ENCODE measurements at places on chromosomes 5 and 9.

DNA sequence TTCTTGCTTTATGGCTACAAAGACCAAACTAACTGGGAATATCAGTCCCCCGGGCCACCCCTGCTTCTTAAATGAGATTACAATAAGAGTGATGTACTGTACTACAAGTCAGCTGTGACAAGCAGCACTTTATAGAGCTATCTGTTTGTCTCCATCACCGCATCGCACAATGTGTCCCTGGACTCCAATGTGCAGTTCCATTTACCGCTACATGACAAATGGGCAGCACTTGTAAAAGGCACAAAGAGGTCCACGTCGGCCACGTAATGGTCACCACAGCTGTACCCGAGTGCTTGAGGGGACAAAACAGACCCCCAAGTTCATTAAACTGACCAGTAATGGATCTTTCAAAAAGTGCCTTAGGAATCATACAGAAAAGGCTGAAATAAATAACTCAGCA lies 54.1 kb downstream of the PSMB7 start:
- no peak for DNase-seq

- DNase-seq: no peak
Measured at GRCh38 chr9:79012561-79012960, 559.2 kb upstream of the TLE4 start.

GRCh38 chr5:148532969-148533670 lies 121.2 kb downstream of the HTR4 start:
- no peak for DNase-seq

GRCh38 chr9:37436540-37436939 lies 14.0 kb downstream of the GRHPR start:
- DNase-seq: no peak

DNA sequence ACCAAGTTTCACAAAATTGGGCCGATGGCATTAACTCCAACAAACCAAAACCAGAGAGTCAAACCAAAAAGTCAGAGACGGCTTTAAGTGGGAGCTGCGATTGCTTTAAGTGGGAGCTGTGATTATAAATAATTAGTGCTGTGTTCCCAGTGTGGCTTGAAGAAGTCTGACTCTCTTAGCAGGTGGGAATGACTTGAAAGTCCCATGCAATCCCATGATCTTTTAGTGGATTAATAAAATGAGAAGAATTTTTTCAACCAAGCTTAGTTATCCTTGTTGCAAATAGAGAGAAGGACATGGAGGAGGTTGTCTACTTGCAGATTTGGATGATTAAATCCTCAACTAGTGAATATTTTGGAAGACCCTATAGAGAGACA lies 68.5 kb downstream of the MYO10 start:
- no peak for DNase-seq

GRCh38 chr5:30928956-30929355 lies 264.5 kb upstream of the CDH6 start:
- DNase-seq: no peak

GRCh38 chr5:53013857-53014256 lies 24.7 kb downstream of the ITGA2 start:
- no peak for DNase-seq

- DNase-seq: peak; percentile 74
Measured at GRCh38 chr9:119026120-119026519, 343.1 kb downstream of the BRINP1 start.

DNA sequence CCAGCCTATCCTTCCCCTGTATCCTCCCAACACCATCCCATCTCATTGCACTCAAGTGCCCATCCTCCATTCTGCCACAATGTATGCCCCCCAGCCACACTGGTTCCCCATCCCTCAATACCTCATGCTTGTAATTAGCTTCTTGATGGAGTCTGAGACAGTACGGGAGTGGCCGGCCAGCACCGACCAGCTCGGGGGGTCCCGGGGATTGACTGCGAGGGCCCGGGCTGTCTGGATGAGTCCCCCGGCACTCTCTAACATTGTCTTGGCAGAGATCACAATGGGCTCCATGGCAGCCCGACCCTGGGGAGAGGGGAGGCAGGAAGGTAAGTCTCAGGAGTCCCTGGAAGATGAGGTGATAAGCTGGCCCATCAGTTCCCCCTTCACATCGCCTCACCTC lies 17.2 kb upstream of the TPM2 start:
- DNase-seq: no peak

DNA sequence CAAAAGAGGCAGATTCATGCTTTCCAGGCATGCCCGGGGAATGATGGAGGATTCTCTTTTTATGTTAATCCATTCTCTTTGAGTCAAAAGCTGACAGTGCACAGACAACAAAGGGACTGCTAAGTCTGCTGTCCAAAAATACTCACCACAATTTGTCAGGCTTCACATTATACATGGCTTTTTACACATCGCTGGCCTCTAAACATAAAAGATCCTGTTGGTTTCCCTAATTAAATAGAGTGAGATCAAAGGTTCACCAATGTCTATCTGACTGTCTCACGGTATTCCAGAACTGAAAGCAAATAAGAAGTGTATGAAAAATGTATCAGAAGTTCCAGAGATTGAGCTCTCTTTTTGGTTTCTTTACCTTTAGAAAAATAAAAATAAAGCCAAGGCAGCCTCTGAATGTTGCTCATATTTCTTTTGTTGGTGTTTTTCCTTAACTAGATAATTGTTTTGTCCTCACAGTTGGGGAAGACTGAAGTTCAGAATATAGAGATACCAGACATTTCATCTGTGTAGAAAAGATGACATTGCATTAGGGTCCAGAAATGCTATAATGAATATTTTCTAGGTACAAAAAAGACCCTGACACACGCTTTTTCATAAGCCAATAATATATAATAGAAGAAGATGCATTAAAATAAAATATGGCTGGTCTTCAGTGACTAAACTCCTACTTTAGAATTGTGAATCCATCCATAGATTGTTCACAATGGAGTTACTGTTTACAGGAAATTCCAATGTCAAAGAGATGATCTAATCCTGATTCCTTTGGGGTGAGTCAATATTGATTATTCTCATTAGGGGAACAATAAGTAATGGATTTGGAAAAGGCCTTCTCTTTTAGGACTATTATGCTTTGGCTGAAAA lies 688.2 kb upstream of the CDH6 start:
- DNase-seq: no peak

DNA sequence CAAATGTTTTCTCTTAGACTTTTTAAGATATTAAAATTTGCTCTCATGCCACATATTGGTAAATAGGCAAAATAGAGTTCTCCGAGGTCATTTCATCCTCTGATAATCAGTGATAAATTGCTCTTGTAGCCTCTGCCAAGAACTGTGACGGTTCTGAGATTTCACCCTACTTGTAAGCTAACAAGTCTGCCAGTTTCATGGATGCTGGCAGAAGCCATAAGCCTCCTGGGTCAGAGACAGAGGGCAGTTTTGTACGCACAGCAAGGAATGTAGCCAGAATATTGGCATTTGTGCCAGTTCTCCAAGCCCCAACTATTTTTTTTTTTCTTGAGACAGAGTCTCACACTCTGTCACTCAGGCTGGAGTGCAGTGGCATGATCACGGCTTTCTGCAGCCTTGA lies 945.0 kb upstream of the WWC1 start:
- no peak for DNase-seq

- DNase-seq: no peak
Measured at GRCh38 chr9:72459308-72459707, 62.1 kb upstream of the TMC1 start.

GRCh38 chr9:69173891-69174615 lies at the start of gene TJP2:
Gene TJP2, plus strand, starts transcription at chr9:69174277. Its CDS starts 96 bp downstream, at chr9:69174373.
- peak; percentile 28 for DNase-seq

GRCh38 chr5:73066466-73066865 lies 53.9 kb upstream of the TMEM171 start:
- no peak for DNase-seq

- DNase-seq: no peak
Measured at GRCh38 chr5:145178641-145179523, 656.3 kb downstream of the PRELID2 start.

GRCh38 chr9:90839183-90839728 lies 37.6 kb downstream of the SYK start:
- no peak for DNase-seq

GRCh38 chr5:84450617-84451414 lies 66.1 kb upstream of the EDIL3 start:
- no peak for DNase-seq

DNA sequence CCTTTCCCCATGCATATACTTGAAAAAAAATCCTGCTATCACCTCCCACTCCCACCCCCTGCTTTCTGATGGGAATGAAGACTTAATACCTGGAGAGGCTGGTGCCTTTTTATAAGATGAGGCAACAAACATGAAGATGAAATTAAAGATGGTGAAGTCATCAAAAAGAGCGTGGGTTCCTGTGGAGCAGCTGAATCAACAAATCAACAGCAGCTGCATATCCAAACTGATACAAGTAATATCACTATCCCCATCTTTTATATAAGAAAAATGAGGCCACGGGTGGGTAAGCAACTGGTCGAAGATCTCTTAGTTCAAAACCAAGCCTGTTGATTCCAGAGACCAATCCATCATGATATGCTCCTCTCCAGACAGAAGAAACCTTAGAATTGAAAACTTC lies 268.5 kb downstream of the ENC1 start:
- no peak for DNase-seq

DNA sequence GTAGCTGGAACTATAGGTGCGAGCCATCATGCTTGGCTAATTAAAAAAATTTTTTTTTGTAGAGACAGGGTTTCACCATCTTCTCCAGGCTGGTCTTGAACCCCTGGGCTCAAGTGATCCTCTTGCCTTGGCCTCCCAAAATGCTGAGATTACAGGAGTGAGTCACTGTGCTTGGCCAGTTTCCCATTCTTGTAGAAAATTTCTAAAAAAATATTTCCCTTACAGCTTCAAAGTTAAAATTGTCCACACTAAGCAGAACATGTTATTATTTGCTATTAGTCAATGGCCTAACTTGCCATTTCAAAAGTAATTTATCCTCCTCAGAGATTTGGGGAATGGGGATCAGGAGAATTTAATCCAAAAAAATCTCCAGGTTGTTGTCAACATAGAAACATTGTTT lies 40.1 kb downstream of the SLC38A9 start:
- DNase-seq: no peak

DNA sequence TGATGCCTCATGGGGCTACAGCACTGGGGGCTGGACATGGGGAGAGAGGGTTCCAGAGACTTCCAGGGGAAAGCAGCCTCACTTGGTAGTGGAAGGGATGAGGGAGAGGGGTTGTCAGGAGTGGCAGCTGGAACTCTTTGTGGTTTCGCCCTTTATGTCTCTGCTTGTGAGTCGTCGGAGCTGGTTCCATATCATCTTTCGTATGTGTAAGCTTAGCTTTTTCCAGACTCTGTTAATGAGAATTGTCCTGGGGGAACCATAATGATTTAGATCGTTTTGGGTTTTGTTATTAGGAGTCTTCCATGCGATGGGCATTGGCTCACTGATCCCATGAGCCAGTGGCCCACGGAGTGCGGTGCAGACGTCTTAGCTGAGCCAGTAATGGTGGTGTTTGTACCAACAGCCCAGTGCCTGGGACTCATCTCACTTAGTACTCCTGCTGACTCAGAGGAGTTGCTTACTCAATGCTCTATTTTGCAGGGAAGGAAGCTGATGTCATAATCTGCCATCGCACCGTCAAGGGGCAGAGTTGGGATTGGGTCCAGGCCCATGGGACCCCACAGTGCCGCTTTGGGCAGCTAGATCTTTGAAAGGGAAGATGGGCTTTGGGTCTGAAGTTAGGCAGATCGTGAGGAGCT lies 48.5 kb downstream of the NEK6 start:
- no peak for DNase-seq

GRCh38 chr5:165459232-165459631 lies 1953.8 kb downstream of the MAT2B start:
- no peak for DNase-seq

DNA sequence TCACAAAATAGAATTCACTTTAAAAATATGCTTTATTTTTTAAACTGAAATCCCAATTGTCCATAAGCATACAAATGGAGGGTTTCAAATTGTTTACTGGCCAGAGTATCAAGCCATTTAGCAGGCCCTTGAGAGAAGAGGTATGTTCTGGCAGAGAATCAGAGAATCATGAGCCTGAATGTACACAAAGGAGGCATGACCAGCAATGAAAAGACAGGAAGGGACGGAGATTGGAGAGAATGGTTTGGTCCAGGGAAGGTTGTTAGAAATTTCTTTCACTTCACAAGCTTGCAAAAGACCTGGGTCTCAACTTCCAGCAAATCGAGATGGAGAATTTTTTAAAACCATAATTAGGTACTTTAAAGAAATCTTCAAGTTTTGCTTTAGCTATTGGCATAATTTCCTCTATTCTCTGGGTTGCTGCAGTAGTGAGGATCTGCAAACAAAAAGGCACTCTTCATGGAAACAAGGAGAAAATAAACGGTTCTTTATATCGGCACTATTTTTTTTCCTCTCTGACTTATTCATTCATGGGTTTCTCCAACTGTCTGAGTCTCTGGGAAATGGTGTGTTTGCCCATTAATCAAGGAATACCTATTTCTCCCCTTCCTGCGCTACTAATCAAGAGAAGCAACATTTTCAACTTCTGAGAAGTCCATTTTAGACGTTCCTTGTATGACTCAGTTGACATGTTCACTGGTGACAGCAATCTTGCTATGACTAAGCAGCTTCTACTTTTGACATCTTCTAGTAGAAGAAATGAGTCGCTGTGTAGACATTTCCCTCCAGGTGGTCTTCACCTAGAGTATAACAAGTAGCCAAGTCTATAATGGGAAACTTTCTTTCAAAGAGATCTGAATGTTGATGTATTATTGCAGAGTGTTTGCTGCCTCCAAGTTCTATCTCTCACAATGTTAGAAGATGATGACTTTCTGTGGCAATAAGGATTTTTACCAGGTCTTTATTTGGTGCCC lies 23.1 kb upstream of the ERCC6L2 start:
- no peak for DNase-seq

DNA sequence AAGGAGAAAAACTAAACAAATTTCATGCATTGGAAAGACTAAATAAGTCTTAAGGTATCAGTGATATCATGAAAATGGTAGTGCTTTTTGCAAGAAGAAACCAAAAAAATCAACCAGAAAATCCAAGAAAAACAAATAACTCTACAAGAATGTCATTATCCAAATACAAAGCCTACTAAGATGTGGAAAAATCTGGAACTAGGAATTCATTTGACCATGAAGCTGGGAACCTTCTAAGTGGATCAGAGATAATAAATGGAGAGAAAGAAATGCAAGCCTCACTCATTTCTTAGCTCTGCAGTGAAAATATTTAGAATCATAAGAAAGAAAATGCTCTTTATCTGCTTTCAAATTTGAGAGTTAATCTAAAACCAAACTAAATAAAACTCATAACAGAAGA lies 51.3 kb downstream of the RASEF start:
- DNase-seq: no peak

GRCh38 chr5:67053229-67053628 lies 143.4 kb downstream of the CD180 start:
- no peak for DNase-seq

All from DMS 273 treated with DMSO at 0.1 percent for 48 hours (cell line).